ENCODE measurements at places on chromosomes 12 and 14.

DNA sequence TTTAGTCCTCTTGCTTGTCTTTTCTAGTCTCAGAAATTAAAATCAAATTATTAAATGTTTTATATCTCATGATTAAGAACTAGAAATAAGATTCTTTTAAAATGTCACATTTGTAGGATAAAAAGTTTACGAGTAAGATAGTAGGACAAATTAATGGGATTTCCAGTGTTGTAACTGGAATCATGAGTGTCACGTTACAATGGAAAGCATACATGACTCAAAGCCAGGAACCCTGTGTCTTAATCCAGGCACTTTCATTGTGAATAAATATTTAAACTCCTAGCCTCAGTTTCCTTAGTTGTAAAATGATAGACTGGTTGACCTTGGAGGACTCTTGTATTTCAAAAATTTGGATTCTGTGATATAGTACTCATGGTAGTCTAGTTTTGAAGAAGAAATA is 84.9 kb downstream of the MIA2 start:
- no peak for DNase-seq

GRCh38 chr14:102424923-102425322 is 62.2 kb downstream of the TECPR2 start:
- DNase-seq = no peak

GRCh38 chr14:55028476-55028875 is 1.4 kb downstream of the SOCS4 start:
- no peak for DNase-seq

DNA sequence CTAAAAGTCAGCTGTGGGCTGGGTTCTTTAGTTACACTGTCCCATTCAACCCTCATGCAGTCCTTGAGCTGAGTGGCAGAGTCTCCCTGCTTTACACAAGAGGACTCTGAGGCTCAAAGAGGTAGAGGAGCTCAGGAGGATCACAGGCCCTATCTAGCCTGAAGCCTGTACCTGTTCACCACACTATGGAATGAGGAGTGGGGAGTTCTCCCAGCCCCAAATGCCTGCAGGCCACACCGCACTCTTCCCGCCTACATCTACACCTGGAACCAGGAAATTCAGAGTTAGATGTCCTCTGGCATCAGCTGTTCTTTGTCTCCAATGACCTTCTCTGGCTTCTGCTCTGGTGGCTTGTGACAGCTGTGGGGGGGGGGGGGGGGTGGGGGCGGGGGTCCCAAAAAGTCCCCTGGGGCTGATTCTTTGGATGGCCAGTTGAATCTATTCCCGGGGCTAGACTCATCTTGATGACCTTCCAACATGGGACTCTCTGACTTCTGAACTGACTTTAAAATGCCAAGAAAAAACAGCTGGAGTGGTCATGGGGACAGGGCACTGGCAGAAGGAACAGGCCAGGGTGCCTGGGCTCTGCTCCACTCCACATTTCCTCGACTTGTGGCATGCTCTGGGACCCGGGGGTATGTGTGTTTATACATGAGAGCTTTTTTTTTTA is 30.6 kb downstream of the RIN3 start:
- DNase-seq = no peak

GRCh38 chr12:101608301-101609133 is 13.7 kb downstream of the MYBPC1 start:
- no peak for DNase-seq

GRCh38 chr12:116689979-116690744 is 47.7 kb downstream of the SPRING1 start:
- DNase-seq = no peak

DNA sequence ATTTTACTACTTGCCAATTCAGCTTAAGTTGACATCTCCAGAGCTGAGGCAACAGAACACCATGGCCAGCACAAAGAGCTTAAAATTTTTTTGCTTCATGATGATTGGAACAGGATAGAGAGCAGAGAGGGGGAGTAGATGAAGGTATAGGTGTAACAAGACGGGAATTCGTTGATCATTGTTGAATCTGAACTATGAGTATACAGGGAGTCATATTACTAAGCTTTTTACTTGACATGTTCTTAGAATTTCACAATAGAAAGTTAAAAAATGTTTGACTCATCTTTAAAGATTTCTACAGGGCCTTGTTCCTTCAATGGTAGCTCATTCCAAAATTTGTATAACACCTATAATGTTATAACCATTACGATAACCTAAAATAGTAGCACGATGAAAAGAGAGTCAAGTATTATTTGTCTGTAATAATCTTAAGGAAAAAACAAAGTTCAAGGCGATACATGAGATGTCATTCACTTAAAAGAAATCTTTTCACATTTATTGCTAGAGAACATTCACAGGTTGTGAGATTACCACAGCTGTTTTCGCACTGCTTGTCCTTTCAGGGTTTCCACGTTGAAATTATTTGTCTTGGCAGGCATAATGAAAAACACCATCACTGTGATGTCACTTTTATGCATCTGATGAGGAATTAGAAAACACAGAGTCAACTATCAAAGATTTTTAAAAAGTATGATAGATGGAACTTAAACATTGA is 33.9 kb downstream of the SPX start:
- DNase-seq = no peak

- no peak for DNase-seq
These were observed 60.8 kb upstream of the C14orf180 start for GRCh38 chr14:104518659-104519350.

GRCh38 chr12:132174015-132174838 is 30.0 kb downstream of the NOC4L start:
- DNase-seq = no peak

GRCh38 chr14:51817326-51817725 is 43.1 kb upstream of the GNG2 start:
- no peak for DNase-seq

DNA sequence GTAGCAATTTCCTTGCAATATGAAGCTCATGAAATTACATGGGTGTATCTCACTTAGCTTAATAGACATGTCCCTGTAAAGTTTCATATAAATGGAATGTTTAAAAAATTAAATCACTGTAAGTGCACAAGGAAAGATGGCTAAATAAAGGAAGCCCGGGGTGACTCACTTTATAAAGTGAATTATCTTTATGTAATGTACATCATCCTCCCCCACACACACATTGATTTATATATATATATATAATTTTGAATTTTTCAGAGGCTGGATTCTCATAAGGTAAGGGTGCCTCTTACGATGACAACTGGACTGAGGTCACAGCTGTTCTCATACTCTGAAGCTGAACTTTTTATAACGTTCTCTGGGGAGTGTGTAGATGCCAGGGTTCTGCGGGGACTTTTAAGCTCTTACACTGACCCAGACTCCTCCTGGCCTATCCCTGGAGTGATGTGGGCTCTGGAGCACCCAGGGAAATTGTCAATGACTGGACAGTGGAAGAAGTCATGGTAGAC is 108.7 kb upstream of the HIF1A start:
- DNase-seq = no peak

- no peak for DNase-seq
These were observed 6.7 kb upstream of the CDKL1 start for GRCh38 chr14:50403419-50403818.

DNA sequence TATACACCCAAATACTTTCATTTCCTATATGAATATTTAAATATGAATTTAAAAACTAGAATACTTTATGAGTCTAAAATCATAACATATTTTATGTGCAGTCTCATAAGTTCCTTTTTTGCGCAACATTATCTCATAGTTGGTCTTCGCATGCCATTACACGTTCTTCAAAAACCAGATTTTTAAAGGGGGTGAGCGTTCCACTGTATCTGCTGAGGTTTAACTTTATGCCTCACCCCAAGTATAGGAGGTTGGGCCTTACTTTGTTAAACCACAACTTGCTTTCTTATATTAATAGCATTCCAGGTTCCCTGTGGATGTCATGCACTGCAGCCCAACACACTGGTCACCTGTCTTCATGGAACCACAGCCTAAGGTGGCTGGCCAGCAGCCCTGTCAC is 118.6 kb downstream of the APAF1 start:
- DNase-seq = no peak

GRCh38 chr14:93803408-93804318 is 15.4 kb upstream of the PRIMA1 start:
- no peak for DNase-seq

DNA sequence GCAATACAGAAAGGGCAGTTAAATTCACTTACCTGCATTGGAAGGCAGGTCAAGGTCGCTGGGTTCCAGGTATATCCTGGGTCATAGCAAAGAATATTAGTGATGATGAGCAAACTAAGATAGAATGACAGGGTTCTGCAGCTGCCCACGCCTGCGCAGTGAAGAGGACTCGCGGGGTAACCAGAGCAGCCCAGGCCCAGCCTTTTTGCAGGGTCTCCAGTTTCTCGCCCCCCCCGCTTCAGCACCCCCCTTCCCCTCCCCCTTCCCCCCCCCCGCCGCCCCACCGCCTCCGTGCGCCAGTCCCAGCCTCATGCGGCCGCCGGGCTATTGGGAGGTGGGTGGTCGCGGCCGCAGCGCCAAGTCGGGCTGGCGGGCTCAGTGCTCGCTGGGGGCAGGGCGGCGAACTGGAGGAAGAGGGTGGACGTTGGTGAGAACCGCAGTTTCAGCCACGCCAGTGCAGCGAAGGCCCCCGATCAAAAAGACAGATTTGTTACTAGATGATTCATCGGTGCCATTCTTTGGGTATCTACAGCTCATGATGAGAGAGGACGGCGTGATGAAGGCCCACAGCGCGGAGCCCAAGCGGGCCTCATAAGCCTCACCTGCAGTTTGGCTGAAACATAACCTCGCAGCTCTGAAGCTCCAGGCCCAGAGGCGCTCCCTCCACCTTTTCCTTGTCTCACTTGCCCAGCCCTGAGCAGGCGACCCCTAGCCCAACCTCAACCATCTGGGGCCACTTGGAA is 20.2 kb downstream of the SLC2A3 start:
- DNase-seq = no peak

DNA sequence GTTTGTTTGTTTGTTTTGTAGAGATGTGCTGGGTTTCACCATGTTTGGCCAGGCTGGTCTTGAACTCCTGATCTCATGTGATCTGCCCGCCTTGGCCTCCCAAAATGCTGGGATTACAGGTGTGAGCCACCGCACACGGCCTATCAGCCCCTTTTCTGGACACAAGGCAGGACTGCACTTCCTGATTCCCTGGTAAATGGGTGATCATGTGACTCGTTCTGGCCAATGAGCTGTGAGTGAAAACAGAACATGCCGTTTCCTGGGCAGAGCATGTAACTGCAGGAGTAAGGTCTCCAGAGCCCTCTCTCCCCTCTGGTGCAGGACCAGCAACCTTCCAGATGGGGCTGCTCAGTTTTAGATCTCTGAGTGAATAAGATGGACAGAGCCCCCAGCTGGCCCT is 92.7 kb downstream of the ITPK1 start:
- peak; percentile 38 for DNase-seq

DNA sequence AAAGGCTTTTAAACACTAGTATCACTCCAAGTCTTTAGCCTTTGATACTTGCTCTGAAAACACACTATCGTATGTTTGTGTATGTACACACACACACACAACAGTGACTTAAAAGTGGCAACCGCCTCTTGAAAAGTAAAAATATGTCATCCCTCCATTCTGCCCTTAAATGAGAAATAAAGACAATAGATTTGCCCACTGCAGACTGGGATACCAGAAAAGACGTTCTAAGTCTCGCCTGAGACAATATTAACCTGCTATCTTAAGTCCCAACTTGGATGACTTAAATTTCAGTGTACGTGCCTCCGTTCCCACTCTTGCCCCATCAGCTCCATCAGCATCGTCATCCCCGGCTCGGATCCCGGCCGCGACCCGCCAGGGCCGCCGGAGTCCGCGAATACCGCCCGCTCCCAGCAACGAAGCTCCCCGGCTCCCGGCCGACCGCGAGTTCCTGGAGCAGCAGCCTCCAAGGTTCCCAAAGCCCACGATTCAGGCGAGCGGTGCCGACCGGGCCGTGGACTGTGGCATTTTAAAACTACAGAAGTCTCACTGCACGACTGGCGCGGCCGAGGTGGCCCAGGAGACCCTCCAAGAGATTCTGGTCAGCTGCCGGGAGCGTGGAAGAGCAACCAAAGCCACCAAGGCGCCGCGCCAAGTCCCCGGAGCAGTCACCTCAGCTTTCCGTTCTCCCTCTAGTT is 2.8 kb upstream of the ARID2 start:
- peak; percentile 25 for DNase-seq

- DNase-seq = peak; percentile 77
These were observed at the start of gene CRACR2A for GRCh38 chr12:3752741-3753486. Gene CRACR2A (minus strand): TSS chr12:3753109. CDS start chr12:3696999, 56,110 bp downstream.

Data from HL-60 (cell line).